ENCODE measurements at places on chromosomes 3 and 15. TPM values are rescaled to one million over a fixed set of nuclear protein-coding genes. Genes with fewer than 3 reads are reported as not detected.
A peak's percentile ranks its signal among the peaks of the same experiment; 100 is the strongest.

GRK7 gene
- not detected for total RNA-seq

- DNase-seq = no peak
Observed at GRCh38 chr15:92407321-92407720, 13.6 kb downstream of the ST8SIA2 start.

DNA sequence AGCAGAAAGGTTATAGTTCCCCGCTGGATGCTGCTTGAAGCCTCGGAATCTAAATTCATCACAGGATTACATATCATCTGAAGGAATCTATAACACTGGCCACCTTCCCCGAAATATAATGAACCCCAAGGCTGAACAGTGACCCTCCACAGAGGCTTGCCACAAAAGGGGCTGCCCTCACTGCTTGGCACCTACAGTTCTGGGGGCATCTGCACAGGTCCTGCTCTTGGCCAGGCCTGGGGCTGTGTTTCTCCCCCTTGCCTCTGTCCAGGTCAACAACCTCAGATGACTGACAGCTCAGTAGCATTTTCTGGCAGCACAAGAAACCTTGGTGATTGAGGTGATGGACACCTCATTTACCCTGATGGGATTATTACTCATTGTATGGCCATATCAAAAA is 1.5 kb upstream of the ADAMTS17 start:
- DNase-seq = no peak

DNA sequence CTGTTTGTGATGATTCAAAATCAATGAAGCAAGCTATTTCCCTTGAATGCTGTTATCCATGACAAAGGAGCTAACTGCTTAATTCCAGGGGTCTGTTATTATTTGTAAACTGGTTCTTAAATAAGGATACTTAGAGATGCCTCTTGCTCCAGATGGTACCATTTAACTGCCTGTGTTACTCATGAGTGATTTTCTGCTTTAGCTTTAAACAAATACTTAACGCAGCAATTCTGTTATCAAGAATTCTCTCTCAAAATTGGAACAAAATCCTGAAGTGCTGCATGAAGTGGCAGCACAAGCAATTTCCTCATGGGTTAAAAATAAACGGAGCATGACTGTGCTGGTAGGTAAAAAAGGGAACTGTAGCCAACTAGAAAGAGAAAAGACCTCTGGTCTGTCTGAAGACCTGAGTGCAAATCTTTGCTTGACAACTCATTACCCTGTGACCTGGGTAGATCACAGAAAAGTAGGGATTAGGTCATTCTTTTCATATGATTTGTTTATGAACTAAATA is 62.5 kb upstream of the GBE1 start:
- DNase-seq = peak; percentile 27

DNA sequence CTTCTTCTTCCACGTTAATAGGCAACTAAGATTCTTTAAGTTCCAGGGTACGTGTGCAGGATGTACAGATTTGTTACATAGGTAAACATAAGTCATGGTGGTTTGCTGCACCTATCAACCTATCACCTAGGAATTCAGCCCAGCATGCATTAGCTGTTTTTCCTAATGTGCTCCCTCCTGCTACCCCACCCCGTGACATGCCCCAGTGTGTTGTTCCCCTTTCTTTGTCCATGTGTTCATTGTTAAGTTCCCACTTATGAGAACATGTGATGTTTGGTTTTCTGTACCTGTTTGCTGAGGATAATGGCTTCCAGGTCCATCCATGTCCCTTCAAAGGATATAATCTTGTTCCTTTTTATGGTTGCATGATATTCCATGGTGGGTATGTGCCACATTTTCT is 21.1 kb downstream of the GTF2A2 start:
- no peak for DNase-seq

DNA sequence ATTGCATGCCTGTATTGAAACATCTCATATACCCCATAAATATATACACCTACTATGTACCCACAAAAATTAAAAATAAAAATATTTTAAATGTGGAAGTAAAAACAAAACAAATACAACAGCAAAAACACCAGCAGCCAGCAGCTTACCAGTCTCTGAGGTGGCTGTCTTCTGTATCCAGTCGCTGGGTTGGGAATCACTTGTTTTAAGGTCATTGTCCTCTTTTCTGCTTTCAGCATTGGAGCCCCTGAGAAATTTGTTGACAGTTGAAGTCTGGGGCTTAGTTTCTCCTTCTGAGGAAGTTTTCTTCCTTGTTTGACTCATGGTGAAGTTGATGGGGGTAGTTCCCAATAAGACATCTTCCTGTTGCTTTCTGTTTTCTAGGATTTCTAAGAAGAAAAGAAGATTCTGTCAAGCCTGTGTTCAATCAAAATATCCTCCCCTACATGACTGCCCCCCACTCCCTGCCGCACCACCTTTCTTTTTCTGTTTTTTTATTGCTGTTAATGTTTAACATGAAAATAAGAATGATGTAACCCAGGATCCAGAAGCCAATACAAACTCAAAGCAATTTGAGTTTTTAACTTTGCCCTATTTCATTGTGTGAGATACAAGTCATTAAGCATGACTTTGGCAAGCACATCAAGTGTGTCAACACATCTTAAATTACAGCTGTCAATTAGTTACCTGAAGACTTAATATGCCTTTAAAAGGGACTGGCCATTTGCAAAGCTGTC is at the start of gene LRRC31:
Gene LRRC31 (minus strand): TSS at position 452 of the 737 bp plus-strand sequence. CDS start 128 bp downstream, at position 324.
- DNase-seq = no peak

DNA sequence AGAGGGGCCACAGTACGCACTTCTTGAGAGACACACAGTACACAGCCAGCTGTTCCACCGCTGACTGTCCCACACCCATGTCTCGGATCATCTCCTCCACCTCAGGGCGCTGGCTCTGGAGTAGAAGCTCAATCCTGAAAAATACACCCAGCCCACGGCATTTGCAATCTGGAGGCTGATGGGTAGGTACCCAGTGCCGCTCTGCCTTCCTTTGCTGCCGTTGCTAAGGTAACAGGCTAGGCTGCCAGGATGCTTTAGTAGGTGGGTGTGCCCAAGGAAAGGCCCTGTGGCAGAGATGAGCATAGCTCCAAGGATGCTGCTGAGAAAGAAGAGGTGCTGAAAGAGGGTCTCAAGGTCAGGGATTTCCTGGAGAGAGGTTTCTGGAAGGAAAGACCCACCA is 14.6 kb downstream of the TRAIP start:
- DNase-seq = no peak

DNA sequence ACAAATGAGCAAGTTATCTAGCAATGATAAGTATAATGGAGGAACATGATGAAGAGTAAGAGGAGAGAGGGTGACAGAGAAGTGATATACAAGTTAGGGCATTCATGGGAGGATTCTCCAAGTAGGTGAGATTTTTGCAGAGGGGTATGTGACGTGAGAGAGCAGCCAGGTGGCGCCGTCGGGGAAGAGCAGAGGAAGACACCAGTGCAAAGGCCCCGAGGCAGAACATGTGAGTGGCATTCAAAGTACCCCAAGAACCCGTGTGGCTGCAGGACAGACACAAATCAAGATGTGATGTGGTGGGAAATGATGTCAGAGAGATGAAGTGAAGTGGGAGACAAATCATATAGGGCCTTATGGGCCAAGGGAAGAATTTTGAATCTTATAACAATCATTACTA is 81.8 kb upstream of the GRM7 start:
- no peak for DNase-seq

GRCh38 chr3:119639494-119640350 is 20.7 kb downstream of the POPDC2 start:
- no peak for DNase-seq

SLC49A4 gene
- 24.1 TPM for total RNA-seq

TRH gene
- total RNA-seq = 2.5 TPM

DNA sequence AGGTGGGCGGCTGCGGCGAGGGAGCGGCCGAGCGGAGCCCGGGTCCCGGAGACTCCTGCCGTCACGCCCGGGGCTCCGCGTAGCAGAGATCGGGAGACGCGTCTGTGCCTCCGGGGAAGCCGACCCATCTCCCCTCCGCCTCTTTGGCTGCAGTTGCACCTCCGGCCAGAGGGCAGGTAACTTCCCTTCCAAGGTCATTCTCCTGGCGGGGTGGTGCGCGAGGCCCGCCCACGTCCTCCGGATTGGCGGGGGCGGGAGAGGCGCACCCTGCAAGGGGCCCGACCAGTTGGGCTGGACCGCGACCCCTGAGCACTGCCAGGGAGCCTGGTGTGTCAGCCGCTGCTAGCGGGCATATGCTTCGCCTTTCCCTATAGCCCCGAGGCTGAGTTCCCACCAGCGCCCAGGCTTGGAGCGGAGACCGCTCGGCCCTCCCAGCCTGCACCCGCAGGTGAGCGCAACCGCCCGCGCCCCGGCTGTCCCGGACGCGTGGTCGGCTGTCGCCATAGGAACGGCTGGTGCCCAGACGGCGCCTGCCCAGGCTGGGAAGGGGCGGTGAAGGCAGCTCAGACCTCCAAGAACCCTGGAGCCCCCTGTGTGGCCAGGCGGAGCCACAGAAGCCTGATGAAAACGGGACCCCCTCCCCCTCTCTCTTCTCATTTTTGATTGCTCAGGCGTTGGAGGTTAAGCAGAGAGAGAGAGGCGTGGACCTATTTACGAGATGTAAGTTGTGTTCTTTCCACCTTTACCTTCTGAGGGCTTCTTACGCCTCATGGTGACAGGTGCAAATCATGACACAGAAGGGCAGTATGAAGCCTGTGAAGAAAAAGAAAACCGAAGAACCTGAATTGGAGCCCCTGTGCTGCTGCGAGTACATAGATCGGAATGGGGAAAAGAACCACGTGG is 453 bp downstream of the ZDHHC23 start:
- no peak for DNase-seq

DNA sequence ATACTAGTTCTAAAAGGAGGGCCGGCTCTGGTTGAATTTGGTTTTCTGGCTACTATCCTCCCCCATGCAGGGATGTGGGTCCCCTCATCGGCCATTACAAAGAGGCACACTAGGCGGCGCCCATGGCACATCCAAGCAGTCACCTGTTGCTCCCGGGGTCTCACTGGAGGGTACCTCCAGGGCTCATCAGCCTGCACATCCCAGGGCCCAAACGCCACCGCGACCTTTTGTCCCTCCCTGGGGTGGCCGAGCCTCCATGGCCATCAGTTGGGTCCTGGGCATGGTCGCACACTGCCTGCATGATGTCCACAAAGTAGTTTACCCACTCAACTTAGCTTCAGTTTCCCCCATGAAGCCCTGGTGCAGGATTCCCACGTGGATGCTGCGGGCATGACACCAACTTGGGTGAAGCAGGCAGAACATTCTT is 28.3 kb downstream of the IDH3A start:
- DNase-seq = peak; percentile 10

- no peak for DNase-seq
Observed at GRCh38 chr3:167810236-167810635, 74.7 kb downstream of the SERPINI1 start.

CA12 gene
- 174 TPM for total RNA-seq
